Pericardium fibroblast (primary cell): ENCODE measurements at places on chromosomes 5 and 9. TPM values are rescaled to one million over a fixed set of nuclear protein-coding genes. Genes with fewer than 3 reads are reported as not detected.

IFNA2 gene
- total RNA-seq: not detected in 2 replicates

SHISAL2B gene
- not detected in 2 replicates for total RNA-seq

PROB1 gene
- 1.5 and 2.2 TPM in 2 replicates for total RNA-seq

LECT2 gene
- not detected in 2 replicates for total RNA-seq

GDA gene
- not detected in 2 replicates for total RNA-seq

HDHD3 gene
- total RNA-seq: 5.4 and 14.9 TPM in 2 replicates

ATOSB gene
- 10.8 and 22.4 TPM in 2 replicates for total RNA-seq

TRIM32 gene
- total RNA-seq: 17.0 and 20.0 TPM in 2 replicates

ESM1 gene
- total RNA-seq: 1.3 TPM in 1 of 2 replicates, not detected in the other

PCDHB16 gene
- under 0.01 and 1.1 TPM in 2 replicates for total RNA-seq

CDKN2B-AS1 gene
- 0.26 TPM in 1 of 2 replicates, not detected in the other for total RNA-seq

PCDHA3 gene
- 0.12 TPM in 1 of 2 replicates, not detected in the other for total RNA-seq

ARHGEF39 gene
- total RNA-seq: 0.23 and 1.5 TPM in 2 replicates

TMOD1 gene
- total RNA-seq: 0.12 TPM in 1 of 2 replicates, not detected in the other

GNA14 gene
- total RNA-seq: 0.09 and 13.7 TPM in 2 replicates

ATP10B gene
- not detected in 2 replicates for total RNA-seq

CCDC69 gene
- 6.8 and 12.9 TPM in 2 replicates for total RNA-seq

GABRP gene
- not detected in 2 replicates for total RNA-seq

GLRA1 gene
- total RNA-seq: not detected in 2 replicates

LEAP2 gene
- total RNA-seq: not detected in 2 replicates

PCDHA9 gene
- total RNA-seq: not detected in 2 replicates
